ENCODE measurements at places on chromosomes 3 and 15.

DNA sequence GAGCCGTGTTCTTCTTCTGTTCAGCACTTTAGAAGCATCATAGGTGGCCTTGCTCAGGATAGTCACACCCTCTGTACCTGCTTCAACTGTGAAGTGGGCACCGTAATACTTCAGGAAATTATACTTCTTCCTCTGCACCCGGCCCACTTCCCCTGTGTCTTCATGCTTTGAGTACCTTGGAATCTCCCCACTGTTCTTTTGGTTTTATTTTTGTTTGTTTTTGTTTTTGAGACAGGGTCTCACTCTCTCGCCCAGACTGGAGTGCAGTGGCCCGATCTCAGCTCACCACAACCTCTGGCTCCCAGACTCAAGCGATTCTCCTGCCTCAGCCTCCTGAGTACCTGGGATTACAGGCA is 1.7 kb downstream of the P2RY14 start:
- no peak for DNase-seq

DNA sequence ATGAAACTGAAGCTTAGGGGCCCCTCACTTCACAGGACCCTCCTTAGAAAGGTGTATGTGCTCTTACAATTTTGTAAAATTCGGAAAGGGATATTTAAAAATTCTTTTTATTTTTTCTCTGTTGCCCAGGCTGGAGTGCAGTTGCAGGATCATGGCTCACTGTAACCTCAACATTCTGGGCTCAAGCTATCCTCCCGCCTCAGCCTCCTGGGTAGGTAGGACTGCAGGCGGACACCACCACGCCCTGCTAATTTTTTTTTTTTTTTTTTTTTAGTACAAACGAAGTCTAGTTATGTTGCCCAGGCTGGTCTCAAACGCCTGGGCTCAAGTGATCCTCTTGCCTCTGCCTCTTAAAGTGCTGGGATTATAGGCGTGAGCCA is 45.1 kb upstream of the SPATA12 start:
- DNase-seq = no peak

DNA sequence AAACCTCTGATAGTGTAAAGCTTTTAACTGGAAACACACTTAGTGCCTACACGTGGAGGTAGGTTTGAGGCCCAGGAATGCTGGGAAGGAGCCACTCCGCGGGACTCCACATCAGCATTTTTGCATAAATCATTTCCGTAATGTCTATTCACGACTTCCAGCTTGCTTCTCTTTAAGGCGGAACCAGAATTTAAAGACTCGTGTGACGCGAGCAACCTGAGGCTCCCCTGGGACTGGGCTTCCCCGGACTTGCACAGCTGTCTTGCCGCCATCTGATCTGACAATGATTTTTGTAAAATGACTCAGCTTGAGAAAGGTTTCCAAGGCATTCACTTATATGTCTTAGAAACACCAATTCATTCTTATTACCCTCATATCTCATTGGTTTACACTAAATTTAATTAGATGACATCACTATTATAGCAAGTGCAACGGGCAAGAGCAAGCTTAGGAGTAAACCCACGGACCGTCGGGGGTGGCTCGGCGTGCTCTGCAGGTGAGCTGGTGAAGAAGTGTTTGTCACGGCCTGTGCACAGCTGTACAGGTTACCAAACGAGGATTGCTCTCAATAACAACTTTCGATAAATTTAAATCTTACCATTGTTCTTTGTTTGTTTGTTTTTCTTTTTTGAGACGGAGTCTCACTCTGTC is 95.2 kb downstream of the CHSY1 start:
- no peak for DNase-seq

GRCh38 chr3:126373146-126373613 is 16.0 kb upstream of the KLF15 start:
- DNase-seq = no peak

GRCh38 chr3:103388214-103388613 is 953.4 kb downstream of the ZPLD1 start:
- no peak for DNase-seq

DNA sequence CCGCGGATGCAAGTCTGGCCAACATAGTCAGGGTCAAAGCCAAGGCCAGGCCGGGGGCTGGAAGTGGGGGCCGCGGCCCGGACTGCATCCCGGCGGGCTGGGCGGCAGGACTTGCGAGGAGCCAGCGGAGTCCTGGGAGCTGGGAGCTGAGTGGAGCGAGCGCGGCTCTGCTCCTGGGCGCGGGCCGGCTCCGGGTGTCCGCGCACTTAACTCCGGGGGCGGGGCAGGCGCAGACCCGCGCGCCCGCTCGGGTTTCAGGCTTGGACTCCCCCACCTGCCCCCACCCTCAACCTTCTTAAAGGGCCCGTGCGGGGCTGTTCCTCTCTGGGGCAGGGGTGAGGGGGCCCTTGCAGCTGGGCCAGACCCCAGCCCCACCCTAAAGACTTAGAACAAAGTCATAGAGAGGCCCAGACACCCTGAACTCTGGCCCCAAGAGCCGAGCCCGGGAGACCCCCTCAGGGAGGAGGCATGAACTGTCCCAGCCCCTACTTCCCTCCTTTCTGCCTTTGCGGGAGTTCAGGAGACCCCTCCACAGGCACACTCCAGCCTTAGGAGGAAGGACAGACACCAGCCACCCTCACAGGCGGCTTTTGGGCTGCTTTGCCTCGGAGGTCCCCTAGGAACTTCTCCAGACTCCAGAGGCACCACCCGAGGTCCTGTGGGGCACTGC is at the start of gene CSPG4:
CSPG4 (minus strand) TSS at position 181 of the 670 bp plus-strand sequence; CDS start at position 88, 93 bp downstream.
- no peak for DNase-seq

DNA sequence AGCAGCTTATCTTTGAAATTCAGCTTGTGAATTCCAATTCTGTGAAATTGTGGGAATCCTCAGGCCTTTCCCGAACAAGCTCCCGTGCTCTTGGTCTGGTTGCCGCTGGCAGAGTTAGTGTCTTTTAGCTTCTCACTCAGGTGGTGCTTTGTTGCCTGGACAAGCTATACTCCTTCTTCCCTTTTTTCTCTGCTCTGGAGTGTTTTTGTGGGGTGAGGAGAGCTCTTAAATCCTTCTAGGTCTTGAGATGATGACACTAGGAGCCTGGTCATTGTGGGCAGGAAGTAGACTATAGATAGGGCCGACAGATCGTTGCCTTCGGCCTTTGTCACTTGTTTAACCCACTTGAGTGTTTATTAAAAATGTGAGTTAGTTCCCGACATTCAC is 93.8 kb downstream of the SLCO3A1 start:
- DNase-seq = no peak

DNA sequence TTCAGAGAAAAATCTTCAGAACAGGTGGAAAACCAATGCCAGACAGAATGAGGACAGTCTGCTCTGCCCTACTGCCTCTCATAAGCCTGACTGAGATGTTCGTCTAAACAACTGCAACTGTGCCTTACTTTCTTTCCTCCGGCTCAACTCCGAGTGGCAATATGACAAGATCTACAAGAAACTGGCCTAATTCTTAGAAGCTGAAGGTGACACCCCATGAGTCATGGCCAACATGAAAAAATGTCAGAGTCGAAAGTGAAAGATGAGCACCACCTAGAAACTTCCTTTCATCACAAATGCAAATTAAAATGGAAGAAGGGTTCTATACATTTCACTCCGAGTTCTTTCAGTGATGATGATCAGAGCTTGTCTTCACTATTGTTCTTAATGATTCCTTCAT is 12.9 kb downstream of the PCYT1A start:
- peak; percentile 44 for DNase-seq

DNA sequence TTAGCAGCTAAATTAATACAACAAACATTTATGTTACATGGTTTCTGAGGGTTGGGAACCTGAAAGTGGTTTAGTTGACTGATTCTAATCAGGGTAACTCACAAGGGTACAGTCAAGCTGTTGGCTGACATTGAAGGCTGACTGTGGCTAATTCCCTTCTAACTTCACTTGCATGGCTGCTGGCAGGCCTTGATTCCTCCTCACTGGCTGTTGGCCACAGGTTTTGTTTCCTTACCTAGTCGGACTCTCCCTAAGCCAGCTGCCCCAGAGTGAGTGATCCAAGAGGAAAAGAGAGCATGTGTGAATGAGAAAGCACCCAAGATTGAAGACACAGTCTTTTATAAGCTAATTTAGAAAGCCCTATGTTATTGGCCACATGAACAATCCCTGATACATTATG is 700.1 kb downstream of the ROBO1 start:
- DNase-seq = no peak

- no peak for DNase-seq
These were observed 142.5 kb upstream of the MBNL1 start for GRCh38 chr3:152126260-152126659.

GRCh38 chr15:41429003-41429890 is 12.4 kb downstream of the RTF1 start:
- DNase-seq = no peak

DNA sequence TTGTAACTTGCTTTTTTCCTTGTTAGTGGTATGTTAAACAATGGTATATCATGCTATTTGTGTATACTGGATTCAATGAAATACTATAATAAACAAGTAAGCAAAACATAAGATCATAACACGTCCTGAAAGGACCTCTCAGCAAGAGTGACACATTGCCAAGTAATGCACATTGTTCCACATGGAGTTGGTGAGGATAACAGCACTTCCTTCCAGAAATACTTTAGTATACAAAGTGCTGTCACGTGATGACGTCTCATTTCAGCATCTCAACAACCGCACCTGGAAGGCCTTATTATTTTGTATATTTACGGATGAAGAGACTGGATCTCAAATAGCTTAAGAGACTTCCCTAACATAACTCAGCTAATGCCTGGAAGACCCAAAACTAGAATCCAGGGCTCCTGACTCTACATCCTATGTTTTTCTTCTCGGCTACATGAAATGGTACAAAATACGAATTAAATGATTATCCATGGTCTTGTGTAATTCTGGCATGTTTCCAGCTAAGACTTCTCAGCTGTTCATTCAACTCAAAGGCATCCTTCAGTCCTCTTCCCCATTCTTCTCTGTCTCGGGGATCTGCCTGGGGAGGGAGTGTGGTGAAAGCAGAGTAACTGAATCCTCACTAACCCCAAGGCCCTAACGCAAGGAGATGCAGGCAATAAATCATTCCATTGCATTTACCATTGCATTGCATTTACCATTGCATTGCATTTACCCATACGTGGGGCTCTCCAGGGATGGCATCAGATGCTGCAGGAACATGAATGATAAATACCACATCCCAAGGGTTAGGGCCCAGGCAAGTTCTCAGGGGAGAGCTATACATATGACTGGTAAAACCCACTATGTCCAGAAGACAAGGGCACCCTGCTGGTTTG is 79.2 kb downstream of the LIPC start:
- DNase-seq = no peak

- no peak for DNase-seq
These were observed 41.4 kb downstream of the EOMES start for GRCh38 chr3:27680517-27681246.

- no peak for DNase-seq
These were observed 54.9 kb downstream of the KIF9 start for GRCh38 chr3:47227678-47228077.

- peak; percentile 91 for DNase-seq
These were observed 65.6 kb downstream of the RHCG start for GRCh38 chr15:89430530-89431341.

GRCh38 chr3:179333084-179333483 is 10.3 kb downstream of the ZNF639 start:
- DNase-seq = no peak

- no peak for DNase-seq
These were observed 79.3 kb upstream of the OXTR start for GRCh38 chr3:8848696-8849131.

- DNase-seq = no peak
These were observed at the start of gene TTC23 for GRCh38 chr15:99249270-99249841. Gene TTC23 (minus strand): TSS chr15:99249581. CDS start chr15:99228712, 20,869 bp downstream.

GRCh38 chr3:124409650-124410275 is 320.5 kb upstream of the UMPS start:
- no peak for DNase-seq

GRCh38 chr3:54079730-54080325 is 42.5 kb upstream of the CACNA2D3 start:
- no peak for DNase-seq

GRCh38 chr3:138827222-138827621 is 7.5 kb downstream of the PIK3CB start:
- no peak for DNase-seq

DNA sequence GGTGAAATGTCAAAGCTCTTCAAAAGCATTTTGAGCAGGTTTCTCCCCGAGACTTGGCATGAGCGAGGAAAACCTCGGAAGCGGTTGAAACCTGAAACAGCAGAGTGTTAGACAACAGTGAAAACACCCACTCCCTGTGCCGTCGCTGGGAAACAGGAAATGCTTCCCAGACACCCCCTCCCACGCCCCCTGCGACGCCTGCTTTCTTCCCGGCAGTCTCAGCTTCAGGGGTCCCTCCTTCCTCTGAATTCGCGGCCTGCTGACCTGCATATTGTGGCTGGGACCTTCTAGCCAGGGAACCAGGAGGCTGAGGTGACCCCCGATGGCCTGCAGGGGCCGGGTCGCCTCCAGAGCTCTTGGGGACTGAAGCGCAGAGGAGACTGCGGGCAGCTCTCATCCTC is 250.6 kb upstream of the LYSMD4 start:
- no peak for DNase-seq

GRCh38 chr15:80790236-80790635 is 11.1 kb downstream of the CEMIP start:
- no peak for DNase-seq

DNA sequence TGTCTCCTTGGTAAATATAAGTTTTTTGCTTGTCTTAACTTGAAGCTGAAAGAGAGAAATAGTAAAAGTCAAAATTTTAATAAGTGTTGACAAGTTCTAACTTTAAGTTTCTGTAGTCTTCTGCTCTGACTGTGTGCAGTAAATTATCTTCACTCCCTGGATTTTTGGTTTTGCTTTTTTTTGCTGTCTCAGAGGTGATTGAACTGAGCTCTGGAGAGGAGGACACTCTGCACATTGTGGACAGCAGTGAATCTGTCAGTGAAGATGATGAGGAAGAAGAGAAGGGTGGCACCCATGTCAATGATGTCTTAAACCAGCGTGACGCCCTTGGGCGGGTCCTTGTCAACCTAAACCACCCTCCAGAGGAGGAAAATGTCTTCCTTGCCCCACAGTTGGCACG is 40.5 kb upstream of the TEX264 start:
- DNase-seq = no peak

DNA sequence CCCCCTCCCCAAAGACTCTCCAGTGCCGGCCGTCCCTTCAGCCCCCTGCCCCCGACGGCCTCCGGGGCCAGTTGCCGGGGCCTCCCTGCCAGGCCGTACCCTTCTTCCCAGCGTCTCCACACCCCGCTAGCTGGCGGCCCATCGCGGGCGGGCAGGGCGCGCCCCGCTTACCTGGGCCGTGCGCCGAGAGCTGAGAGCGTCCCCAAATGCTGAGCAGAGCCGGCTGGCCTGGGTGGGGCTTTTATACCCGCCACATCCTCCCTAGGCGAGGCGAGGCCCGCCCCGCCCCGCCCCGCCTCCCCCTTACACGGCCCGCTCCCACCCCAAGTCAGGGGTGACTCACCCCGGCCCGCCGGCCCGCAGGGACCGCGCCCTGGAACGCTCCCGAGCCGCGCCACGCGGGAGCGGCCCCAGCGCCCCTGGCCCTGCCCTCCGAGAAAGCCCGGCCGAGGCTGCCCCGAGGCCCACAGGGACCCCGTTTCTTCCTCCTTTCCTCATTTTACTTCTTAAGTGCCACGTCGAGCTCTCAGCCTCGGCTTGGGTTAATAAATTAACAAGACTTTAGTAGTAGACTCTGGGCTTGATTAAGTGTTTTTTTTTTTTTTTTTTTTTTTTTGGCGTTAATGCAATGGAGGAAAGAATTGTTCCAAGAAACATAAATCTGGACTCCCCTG is at the start of gene ANXA2:
ANXA2 (minus strand) TSS at position 215 of the 674 bp plus-strand sequence. CDS start 11,911 bp downstream, outside the sequence.
- DNase-seq = peak; percentile 61

Data from stimulated activated CD4-positive, alpha-beta T cell treated with anti-CD3 and anti-CD28 coated beads, TNF-alpha, amount 100 ng/mL, for 48 hours (primary cell).